ENCODE measurements at places on chromosomes 1 and 21. TPM values are rescaled to one million over a fixed set of nuclear protein-coding genes. Genes with fewer than 3 reads are reported as not detected.

The MEX3A gene
- total RNA-seq = 6.1 TPM

The TSPEAR gene
- not detected for total RNA-seq

The AKR7A3 gene
- total RNA-seq = 1.7 TPM

The NFASC gene
- total RNA-seq = 0.57 TPM

The OBSCN gene
- 16.6 TPM for total RNA-seq

The SPATC1L gene
- 1.3 TPM for total RNA-seq

The PEX11B gene
- total RNA-seq = 20.9 TPM

The KLHDC9 gene
- total RNA-seq = 1.4 TPM

The FCAMR gene
- total RNA-seq = not detected

The TLR5 gene
- 1.2 TPM for total RNA-seq

The C1orf94 gene
- total RNA-seq = not detected

The SLC2A5 gene
- not detected for total RNA-seq

The HIVEP3 gene
- 7.1 TPM for total RNA-seq

The SHISAL2A gene
- total RNA-seq = not detected

The ADAMTS5 gene
- 0.02 TPM for total RNA-seq

The CLCA1 gene
- total RNA-seq = 0.12 TPM

The C1orf226 gene
- total RNA-seq = 7.7 TPM

The CR2 gene
- 4.0 TPM for total RNA-seq

The USH2A gene
- total RNA-seq = not detected

The RIPK4 gene
- 9.9 TPM for total RNA-seq

The STRIP1 gene
- 33.5 TPM for total RNA-seq

The GUCA2A gene
- not detected for total RNA-seq

The COP1 gene
- 33.1 TPM for total RNA-seq

The ADAM30 gene
- total RNA-seq = not detected

The DUSP23 gene
- 35.8 TPM for total RNA-seq

The UTS2 gene
- total RNA-seq = 3.0 TPM
